ENCODE measurements at places on chromosomes 12 and 14. TPM values are rescaled to one million over a fixed set of nuclear protein-coding genes. Genes with fewer than 3 reads are reported as not detected.
A peak's percentile ranks its signal among the peaks of the same experiment; 100 is the strongest.

DNA sequence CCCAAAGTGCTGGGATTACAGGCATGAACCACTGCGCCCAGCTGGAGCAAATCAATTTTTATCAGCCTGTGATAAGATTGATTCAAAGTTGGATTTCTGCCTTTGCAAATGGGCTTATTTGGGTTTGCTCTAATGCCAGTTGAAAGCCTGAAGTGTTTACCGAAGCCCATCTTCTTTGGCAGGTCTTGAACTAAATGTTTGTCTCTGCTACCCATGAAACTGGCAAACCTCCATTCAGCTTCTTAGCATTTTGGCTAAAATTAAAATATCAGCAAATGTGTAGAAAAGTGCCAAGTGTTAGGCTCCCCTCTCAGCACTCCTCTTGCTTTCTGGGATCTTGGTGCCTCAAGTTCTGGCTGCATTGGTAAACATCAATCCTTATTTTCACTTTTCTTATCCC is 61.5 kb downstream of the MGAT4C start:
- no peak for DNase-seq

DNA sequence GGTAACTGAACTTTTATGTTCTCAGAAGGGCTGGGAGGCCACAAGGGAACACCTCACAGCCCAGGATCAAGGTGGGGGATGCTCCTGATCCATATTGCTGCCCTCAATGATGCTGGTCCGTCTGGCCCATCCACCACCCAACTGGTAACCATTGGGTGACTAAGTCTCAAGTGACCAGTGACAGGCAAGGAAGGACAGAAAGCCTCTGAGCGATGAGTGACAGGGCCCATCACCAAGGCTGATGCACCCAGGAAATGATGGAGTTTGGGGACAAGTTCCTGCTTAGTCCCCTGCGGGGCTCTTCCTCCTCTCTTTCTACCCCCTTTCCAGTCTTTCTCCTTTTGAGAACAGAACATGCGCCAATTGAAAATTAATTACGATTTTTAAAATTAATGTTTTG is 2.6 kb upstream of the MMP19 start:
- DNase-seq = no peak

DNA sequence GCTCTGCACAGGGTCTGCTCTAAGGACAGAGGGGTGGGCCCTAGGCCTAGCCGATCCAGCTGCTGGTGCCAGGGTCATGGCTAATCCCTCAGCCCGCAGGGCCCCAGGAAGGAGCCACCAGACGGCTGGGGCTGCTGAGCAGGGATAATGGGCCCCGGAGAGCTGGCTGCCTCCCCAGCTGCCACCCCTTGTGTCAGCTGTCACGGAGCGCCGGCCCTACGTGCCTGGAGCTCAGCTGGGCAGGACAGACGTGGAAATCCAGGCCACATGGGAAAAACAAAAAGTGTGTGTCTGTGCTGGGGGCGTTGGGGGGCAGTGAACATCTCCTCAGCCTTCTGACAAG is 36.2 kb downstream of the CHGA start:
- no peak for DNase-seq

GRCh38 chr14:72169521-72169920 is 237.3 kb downstream of the RGS6 start:
- no peak for DNase-seq

DNA sequence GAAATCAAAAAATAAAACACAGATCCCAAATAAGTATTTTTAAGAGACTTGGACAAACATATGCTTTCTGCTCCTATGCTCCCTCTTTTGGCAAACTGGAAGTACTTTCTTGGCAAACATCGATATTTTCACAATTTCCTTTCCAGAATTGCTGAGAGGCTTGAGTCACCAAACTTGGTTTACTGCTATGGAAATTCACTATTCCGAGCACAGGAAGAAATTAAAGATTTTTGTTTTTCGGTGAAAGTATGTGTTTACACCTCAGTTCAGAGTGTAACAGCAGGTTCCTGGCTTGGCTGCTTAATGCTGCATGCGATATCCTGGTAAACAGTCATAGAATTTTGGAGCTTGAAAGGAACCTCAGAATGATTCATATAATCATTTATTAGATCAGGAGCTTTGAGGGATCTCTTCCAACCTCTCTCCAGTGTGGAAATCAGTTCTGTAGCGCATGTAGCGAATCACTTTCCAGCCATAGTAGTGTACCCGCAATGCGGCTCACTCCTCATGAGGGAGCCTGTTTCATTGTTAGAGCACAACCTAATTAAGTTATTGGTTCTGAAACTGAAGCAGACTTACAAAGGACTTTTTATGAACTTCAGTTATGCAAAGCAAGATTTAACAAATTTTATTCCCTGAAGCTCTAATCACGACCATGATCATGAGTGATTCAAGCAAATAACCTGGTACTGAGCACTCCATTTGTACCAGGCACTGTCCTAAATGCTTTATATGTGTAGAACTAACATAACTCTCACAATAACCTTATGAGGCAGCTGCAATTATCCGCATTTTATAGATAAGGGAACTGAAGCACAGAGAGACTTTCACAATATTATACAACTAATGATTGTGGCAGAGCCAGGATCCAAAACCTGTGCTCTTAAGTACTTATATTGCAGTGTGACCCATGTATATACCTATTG is 56.4 kb upstream of the ATP2A2 start:
- peak; percentile 35 for DNase-seq

- DNase-seq = no peak
Measured at GRCh38 chr12:118436986-118437385, 60.6 kb downstream of the SUDS3 start.

Gene KCNA1
- 0.61 TPM for total RNA-seq

Gene GAPDH
- 990 TPM for total RNA-seq

Gene NKX2-1
- total RNA-seq = not detected

Gene SLCO1B3
- not detected for total RNA-seq

Gene ZFHX2
- not detected for total RNA-seq

Gene KCNJ8
- 6.1 TPM for total RNA-seq
